Activated CD4-positive, alpha-beta T cell treated with anti-CD3 and anti-CD28 coated beads, Interleukin-2, amount 50 U/mL, for 16 hours (primary cell): ENCODE measurements at places on chromosomes 3 and 15.

DNA sequence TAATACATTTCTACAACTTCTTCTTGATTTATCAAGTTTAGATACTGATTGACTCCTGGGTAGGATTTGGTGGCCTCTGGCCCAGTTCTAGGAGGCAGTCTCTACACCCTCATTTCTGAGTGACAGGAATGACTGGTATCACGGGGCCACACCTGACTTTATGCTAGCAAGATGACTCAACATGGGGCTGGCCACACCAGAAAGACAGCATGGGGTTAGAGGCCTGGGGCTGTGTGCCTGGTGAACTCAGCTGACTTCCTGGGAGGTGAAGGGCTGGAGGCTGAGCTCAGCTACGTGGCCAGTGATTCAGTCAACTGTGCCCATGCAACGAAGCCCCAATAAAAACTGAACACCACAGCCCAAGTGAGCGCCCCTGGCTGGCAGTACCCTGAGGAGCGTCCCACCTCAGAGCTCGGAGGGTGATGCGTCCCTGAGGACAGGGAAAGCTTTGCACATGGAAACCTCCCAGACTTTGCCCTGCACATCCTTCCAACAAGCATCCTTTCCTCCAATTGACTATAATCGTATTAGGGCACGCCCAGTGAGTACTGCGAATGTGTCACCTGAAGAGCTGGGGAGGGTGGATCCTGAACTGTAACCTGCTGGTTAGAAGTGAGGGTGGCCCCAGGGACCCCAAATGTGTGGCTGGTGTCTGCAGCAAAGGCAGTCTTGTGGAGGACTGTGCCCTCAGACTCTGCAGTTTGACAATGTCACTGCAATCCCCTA is 57.2 kb downstream of the NIPA2 start:
- DNase-seq = peak; percentile 88

GRCh38 chr3:151135541-151136337 is 50.3 kb downstream of the MED12L start:
- DNase-seq = peak; percentile 89

DNA sequence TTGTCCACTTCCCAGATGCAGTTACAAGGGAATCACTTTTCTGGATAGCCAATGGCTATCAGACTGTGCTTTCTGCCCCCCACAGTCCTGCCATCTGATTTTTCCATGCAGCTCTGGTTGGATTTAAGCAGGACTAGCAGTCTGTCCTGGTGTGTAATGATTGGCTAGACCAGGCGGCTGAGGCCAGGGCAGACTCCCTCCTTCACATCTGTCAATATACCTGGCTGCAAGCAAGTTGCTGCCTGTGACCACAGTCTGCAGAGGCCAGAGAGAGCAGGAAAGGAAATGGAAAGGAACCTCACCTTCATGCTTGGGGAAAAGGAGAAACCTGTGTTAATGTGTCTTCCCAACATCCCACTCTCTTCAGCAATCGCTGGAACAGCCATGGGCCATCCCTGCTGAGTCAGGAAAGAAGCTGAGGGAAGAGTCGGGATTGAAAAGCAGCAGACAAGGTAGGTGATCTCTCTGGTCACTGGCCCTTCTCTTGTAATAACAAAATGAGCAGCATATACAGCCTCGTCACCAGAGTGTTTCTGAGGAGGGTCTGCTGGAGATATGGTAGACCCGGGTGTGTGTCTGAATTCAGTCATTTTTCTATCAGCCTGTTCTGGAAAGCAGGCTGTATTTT is 126.7 kb upstream of the PHLDB2 start:
- DNase-seq = no peak

GRCh38 chr3:78668302-78668701 is 1099.5 kb downstream of the ROBO1 start:
- DNase-seq = no peak

DNA sequence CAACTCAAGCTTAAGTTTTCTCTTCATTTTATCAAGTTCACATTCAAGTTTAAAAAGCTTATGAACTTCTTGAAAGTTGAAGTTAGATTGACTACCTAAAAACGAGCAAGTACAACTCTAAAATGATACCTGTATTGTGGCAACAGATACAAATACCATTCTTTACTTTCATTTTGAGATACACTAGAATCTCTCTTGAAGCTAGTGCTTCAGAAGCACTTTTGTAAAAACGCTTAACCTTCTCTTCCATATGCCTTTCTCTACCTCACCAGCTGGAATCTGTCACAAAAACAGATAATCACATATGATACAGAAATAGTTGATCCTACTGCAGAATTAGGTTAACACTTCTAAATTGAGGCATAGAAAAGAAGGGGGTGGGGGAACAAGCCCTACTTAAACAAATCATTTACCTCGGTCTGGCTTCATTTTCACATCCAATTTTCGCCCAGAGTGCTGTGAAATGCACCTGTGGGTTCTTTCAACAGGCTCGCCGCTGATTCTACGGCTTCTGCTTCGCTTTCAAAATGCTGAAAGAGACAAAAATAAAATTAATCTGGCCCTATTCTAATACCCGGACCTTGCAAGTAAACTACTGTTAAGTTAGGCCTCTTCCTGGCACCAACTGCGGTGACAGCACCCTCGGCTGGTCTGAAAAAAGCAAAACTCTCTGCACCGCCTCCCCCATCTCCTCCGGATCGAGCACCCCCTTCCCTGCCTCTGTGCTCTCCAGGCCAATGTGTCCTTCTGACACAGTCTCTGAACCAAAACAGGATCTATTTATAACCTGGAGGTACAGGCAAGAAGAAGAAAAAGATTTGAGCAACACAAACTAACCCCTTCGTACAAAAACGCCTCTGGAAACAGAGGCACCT is 1.4 kb downstream of the ATOSA start:
- DNase-seq = peak; percentile 63
